ENCODE measurements at places on chromosomes 7 and 10. TPM values are rescaled to one million over a fixed set of nuclear protein-coding genes. Genes with fewer than 3 reads are reported as not detected.

Gene EGFR
- 281 TPM for total RNA-seq

Gene ANLN
- 8.2 TPM for total RNA-seq

Gene SGCE
- total RNA-seq, result 29.2 TPM

Gene MBL2
- total RNA-seq, result not detected

Gene SLC26A3
- total RNA-seq, result not detected

Gene AMPH
- not detected for total RNA-seq

Gene CLDN12
- total RNA-seq, result 62.2 TPM

Gene C10orf67
- not detected for total RNA-seq

Gene DHTKD1
- 20.5 TPM for total RNA-seq

Gene HMX3
- not detected for total RNA-seq

Gene STAMBPL1
- 3.0 TPM for total RNA-seq

Gene EIF4EBP2
- 13.5 TPM for total RNA-seq

Gene CCL24
- total RNA-seq, result not detected

Gene INHBA
- total RNA-seq, result 21.9 TPM

Gene SPDYE2B
- total RNA-seq, result not detected

Gene OR2A5
- not detected for total RNA-seq

Gene C10orf105
- not detected for total RNA-seq

Gene CASD1
- total RNA-seq, result 8.9 TPM

Gene PRKCQ
- 2.3 TPM for total RNA-seq

Gene DYNC1I1
- 0.24 TPM for total RNA-seq

Gene PPP1R3C
- 6.0 TPM for total RNA-seq

Gene LRMDA
- total RNA-seq, result 3.1 TPM
